ENCODE measurements at places on chromosomes 3 and 15.

GRCh38 chr3:157276801-157277200 is 116.9 kb upstream of the CCNL1 start:
- DNase-seq = no peak

- no peak for DNase-seq
Measured at GRCh38 chr3:87046241-87046640, 55.3 kb upstream of the VGLL3 start.

DNA sequence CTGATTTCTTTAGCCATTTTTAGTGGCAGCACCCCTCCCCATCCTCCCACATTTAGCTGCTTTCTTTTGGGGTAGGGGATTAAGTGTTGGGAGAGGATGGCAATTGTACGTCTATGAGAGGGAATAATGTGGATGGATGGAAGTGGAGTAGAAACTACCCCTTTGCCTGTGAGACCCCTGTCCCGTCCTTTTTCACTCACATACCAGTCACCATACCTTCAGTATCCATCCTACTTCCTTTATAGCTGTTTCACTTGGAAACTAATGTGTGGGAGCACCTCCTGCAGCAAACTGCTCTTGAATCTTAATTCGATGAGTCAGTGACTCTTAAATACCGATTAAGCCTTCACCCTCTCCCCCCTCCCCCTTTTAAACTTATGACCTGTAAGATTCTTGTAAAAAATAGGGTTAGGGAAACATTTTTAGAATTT is 730 bp downstream of the SPRED1 start:
- no peak for DNase-seq

DNA sequence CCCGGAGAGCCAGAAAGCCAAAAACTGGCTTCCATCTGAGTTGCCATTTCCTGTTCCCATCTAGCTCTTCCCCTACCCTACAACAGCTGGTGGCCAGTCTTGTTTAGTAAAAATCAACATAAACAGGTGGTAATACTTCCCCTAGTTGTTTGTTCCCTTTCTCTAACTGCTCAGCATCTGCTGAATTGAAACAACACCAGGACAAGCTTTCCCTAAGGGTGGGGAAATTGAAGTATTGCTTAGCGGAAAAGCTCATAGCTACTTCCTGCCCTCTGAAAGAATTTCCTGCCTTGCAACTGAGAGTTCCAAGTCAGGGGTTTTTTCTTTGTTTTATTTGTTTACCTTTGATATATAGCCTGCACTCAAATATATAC is 66.8 kb downstream of the HMG20A start:
- no peak for DNase-seq

DNA sequence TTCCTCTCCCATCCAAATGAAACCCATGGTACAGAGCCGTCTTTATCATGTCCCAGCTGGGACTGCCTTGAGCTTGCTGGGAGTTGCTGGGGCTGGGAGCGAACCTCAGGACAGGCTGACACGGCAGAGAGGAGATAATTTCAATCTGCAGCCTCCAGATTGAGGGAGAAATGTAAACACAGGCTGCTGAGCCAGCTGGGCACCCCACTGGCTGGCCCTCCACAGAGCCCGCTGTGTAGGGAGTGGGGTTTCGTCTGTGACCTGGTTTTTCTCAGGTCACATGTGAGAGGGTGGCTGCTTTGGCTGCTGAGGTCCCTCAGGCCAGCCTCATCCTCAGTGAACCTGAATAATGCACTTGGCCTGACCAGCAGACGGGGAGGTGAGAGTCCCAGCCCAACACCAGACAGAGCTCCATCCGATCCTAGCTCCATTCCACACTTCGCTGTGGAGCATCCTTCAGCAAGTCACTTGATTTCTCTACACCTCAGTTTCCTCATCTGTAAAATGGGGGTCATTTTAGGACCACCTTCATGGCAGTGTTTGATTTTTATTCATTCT is 121.6 kb upstream of the MRPS22 start:
- DNase-seq = no peak

DNA sequence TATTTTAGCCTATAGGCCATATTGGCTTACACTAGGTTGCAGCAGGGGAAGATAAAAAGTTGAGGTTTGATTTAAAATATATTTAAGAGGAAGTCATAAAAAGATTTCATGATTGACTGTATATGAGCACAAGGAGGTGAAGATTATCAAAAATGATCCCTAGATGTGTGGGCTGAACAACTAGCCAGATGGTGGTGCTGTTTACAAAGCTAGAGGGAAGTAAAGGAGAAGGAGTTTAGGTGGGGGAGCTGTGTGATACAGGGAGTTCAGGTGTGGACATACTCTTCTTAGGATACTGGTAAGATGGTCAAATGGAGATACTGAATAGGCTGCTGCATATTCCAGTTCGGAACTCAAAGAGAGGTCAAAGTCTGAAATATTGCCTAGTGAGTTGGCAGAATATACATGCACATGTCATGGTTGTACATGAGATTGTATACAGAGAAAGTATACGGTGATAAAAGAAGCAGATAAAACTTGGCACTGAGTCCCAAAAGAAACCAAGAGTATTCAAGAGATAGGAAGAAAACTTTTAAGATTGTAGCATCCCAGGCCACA is 727.8 kb downstream of the NLGN1 start:
- no peak for DNase-seq

- no peak for DNase-seq
Measured at GRCh38 chr3:55207744-55208143, 279.4 kb downstream of the WNT5A start.

- DNase-seq = no peak
Measured at GRCh38 chr3:56522374-56522773, 34.6 kb upstream of the CCDC66 start.

GRCh38 chr3:50850639-50851511 is 176.1 kb downstream of the DOCK3 start:
- no peak for DNase-seq

DNA sequence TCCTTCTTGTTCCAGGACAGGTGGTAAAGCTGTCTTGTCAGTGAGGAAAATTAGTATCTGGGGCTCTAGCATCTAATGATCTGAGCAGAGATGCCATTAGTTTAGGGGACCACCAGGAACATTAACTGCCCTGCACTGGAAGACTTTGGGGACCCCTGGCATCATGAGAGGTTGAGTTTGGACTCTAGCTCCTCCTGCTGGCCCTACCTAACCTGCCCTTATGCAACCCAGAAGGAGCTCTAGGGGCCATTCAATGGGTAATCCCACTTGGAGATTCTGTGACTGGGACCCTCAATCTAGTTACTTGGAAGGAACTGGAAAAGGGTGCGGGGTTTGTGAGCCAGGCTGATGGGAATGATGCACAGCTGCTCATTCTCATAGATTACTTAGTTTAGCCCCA is 451.0 kb downstream of the EPHB1 start:
- no peak for DNase-seq

- no peak for DNase-seq
Measured at GRCh38 chr3:84275532-84275931, 683.3 kb upstream of the CADM2 start.

DNA sequence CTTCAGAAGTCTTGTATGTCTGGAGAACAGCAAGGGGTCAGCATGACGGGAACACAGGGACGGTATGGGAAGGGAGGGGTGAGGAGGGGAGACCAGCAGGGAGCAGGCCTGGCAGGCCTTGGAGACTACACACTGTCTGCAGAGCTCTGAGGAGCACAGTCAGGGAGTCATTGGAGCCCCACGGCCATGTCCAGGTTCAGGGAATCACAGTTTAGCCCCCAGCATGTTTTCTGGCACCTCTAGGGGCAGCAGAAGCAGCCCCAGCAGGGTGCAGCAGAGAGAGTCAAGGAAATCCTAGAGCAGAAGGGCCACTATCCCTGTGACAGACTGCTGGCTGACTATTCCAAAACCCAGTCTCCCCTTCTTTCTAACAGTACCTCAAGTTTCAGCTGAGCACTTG is 3.2 kb downstream of the LAMP3 start:
- DNase-seq = no peak

GRCh38 chr3:4714045-4714444 is 220.9 kb downstream of the ITPR1 start:
- no peak for DNase-seq

GRCh38 chr15:101029971-101030661 is 111.0 kb downstream of the LRRK1 start:
- DNase-seq = no peak

All from stimulated activated CD8-positive, alpha-beta memory T cell treated with anti-CD3 and anti-CD28 coated beads, Interleukin-7, amount 100 ng/mL, for 48 hours (primary cell).